ENCODE measurements at places on chromosomes 2 and 18.

DNA sequence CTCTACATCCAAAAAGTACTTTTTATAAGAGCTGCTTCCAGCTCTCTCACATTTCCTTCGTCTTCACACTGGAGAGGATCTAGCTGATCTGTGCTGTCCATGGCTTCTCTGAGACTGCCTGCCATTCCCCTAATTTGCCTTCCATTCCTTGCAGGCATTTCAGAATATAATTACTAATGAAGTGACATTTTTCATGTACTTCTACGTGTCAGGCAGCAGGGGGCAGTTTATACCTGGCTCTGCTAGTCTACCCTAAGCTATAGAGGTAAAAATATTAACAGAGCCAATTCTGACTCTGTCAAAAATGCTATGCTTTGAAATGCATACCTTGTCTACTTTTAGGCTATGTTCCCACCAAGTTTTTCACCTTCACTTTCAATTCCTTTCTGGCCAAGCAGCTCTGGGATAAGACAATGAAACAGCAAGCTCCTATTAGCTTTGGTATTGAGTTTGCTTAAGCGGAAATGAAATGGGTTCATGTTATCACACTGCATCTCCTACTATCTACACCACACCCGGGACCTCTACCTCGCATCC is 81.9 kb downstream of the MEP1B start:
- DNase-seq, result no peak

DNA sequence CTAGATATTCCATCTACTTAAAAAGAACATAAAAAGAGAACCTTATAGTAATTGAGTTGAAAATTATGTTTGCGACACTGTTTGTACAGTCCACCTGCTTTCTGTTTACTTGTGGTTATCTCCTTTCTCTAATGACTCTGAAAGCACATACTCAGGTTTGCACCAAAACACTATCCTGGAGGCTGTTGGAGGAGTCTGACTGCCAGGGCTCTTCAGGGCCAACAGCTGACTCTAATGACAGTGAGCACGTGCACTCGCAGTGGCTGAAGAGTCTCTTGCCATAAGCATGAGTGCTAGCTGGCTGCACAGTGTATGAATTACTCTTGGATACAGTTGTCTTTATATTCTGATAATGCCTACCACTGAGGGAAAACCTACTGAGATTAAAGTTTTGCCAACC is 16.7 kb upstream of the GLS start:
- no peak for DNase-seq

DNA sequence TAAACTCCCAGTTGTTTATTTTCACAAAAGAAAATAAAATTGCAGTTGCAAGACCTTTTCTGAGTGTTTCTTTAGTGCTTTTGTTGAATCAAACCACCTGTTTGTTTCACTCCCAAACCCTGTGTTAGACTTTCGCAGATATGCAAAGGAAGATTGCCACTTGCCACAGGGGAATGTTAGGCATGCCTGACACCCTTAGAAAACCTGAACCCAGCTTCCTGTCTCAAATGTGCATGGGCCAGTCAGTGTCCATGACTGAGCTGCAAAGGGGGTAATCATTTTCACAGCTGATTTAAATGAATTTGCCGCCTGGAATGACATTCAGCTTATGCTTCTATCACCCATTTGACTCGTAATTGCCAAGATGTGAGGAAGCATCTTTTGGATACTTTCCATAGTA is 17.5 kb downstream of the TGOLN2 start:
- DNase-seq, result no peak

DNA sequence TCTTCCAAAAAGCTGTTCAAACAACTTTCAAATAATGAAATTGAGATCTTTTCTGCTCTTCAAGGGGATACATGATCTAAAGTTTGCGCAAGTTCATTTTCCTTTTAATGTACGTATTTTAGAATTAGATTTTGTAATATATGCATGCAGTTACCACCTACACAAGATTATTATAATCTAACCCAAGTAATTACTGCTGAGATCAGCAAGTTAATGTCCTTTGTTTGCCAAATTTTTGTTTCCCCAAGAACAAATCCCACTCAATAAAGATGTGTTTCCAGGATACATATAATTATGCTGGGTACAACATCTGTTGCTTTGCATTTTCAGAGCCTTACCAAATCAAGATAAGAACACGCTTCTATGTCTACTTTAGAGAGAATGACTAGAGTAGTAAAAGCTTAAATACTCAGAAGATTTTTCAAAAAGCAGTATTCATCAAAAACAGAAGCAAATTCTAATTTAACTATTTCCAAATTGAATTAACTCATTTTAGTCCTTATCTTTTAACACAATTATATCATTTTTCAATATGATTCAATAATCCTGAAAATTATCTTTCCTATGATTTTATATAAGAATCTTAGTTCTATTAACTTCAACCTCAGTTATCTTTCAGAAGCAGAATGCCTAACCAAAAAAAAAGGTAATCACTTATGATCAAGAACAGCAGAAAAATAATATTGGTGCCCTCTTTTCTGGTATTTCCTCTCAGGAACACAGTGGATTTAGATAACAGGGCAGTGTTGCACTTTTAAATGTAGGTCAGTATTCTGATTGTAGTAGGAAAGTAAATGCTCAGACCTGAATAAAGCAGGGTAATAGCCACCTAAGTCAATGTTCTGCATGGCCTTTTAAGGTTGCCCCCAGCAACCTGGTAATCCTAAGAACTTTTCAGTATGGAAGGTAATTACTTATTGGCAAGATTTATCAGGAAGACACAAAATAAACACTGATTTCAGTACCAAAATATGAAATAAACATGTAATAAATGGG is 28.0 kb downstream of the CERKL start:
- DNase-seq, result no peak

DNA sequence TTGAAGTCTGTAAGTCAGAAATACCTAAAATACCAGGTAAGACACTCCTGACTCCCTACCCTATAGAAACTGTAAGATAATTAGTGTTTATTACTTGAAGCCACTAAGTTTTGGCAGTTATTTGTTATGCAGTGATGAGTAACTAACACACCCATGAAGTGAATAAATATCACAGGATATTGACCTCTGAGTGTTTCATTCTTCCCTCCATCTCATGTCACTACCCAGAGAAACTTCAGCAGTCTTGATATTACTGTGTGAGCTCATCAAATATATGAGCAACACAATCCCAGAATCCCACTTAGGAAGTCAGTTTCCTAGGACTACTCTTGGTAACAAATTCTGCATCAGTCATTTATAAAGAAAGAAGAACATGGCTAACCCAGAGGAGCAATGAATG is 529.7 kb downstream of the FBXO15 start:
- DNase-seq, result no peak

DNA sequence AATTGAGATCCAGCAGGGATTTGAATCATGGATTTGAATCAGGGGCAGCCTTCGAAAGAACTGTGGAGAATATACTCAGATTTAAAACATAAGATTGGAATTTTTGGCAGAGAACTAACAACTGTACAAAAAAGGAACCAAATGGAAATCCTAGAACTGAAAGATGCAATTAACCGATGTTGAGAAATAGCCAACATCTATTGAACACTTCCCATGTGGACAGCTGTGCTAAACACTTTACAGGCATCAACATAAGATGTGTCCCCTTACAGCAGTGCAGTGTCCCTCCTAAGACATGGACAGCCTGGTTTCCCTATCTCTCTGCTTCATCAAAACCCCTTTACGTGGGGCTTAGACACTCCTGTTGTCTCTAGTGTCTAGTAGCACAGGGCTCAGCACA is 3.7 kb upstream of the IL1RN start:
- DNase-seq, result no peak

- no peak for DNase-seq
These were observed 109.7 kb downstream of the MSH2 start for GRCh38 chr2:47512581-47513083.

- no peak for DNase-seq
These were observed 60.3 kb downstream of the RPIA start for GRCh38 chr2:88751768-88752167.

- no peak for DNase-seq
These were observed 101.9 kb downstream of the NFATC1 start for GRCh38 chr18:79497638-79498081.

- no peak for DNase-seq
These were observed 239.8 kb downstream of the SEPTIN10 start for GRCh38 chr2:109373791-109374547.

DNA sequence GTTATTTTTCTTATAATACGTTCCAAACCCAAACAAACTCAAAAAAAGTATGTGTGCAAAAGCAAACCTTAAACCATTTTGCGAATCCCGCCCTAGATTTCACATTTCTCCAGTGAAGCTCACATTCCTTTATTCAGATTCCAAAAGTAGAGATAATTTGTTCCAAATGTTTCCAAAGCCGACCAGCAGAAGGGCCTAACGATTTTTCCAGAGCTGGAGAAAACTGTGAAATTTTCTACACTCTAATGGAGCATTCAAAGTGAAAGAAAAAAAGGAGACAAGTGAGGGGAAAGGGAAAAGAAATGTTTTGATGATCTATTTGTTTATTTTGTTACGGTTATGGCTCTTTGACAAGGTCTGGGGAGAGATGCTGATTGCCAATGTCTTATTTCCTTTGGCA is 286.5 kb upstream of the SLC14A2 start:
- DNase-seq, result no peak

DNA sequence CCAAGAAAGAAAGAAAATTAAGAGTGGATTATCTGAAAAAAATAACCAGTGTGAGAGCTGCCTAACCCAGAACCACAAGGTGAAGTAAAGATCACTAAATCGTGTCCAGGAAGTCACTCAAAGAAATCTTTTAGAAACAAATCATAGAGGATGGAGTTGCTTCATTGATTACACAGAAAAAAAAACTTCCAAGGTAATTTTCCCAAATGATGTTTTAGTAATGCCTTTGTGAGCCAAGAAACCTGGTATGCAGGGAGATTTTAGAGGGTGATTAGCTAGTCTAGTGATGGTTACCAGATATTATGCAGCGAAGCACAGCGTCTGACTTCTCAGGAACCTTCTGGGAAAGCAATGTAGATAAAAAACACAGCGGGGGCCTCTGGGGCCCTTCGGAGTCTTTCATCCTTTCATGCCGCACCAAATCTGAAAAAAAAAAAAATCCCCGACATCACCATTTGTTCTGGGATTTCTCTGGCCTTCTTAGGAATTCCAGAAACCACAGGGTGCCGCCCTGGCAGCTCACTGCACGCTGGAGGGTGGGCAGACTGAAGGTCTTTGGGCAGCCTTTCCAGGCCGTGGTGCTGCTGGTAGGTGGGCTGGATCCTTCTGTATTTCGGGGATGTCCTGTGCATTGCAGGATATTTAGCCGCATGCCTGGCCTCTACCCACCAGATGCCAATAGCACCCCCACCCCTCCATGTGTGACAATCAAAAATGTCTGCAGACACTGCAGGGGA is 17.3 kb downstream of the ALPK2 start:
- DNase-seq, result no peak

DNA sequence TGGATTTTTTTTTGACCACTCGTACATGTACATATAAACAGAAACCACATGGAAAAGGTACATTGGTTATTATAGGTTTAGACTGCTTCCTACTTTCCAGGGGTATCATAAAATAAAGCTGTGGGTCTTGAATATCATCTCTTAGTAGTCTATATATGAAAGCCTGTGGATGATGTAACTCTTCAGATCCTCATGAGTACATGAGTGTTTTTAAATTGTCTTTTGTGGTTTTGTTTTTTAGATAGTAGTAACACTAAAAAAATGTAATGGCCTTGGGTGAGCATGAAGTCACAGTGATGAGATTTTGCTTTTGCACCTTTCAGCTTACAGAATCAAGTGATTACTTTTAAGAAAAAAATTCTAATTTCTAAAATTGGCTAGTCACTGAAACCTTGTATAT is 80.2 kb downstream of the RAB3GAP1 start:
- no peak for DNase-seq

Measured in left renal cortex interstitium (tissue), 4 donors.